Activated CD8-positive, alpha-beta T cell treated with anti-CD3 and anti-CD28 coated beads, Interleukin-2, amount 10 ng/mL, durations not matched to agents 7 days and 5 days (primary cell): ENCODE measurements at places on chromosomes 16 and 17. TPM values are rescaled to one million over a fixed set of nuclear protein-coding genes. Genes with fewer than 3 reads are reported as not detected.

The NGFR gene
- total RNA-seq = not detected

The TMEM186 gene
- total RNA-seq = 11.1 TPM

The DCUN1D3 gene
- 10.7 TPM for total RNA-seq

The CCL3 gene
- 4.2 TPM for total RNA-seq

The LIG3 gene
- 42.2 TPM for total RNA-seq

The CLEC18A gene
- total RNA-seq = 0.95 TPM

The TM4SF5 gene
- total RNA-seq = not detected

The TERB1 gene
- total RNA-seq = not detected

The KRTAP4-3 gene
- total RNA-seq = not detected

The ACBD4 gene
- total RNA-seq = 12.5 TPM

The ABI3 gene
- total RNA-seq = 110 TPM

The SPATA22 gene
- total RNA-seq = not detected

The SLC9A5 gene
- 4.1 TPM for total RNA-seq

The SGSH gene
- total RNA-seq = 6.9 TPM

The NPIPA5 gene
- 4.7 TPM for total RNA-seq

DNA sequence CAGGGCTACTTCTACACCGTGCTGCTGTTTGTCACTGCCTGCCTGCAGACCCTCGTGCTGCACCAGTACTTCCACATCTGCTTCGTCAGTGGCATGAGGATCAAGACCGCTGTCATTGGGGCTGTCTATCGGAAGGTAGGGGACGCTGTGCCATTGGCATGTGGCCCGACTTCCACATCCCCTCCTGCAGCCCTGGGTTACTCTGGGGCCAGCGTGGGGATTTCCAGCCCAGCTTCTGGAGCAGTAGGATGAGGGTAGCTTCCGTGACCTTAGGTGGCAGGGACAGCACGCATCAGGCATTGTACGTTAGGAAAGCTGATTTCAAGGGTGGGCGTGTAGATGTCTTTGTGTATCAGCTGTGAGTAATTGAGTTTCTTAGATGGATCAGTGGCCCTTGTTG, 96.5 kb downstream of the ABCC1 start:
- no peak for DNase-seq
- no peak overlapping the region for H3K4me3 ChIP-seq
- peaks cover 15% of the 10 kb centered on the region for H3K4me1 ChIP-seq
- no peaks in the 10 kb centered on the region for H3K27me3 ChIP-seq
- peak overlapping the region; percentile 60 for H3K27ac ChIP-seq
- peaks cover 65% of the 10 kb centered on the region for H3K36me3 ChIP-seq

GRCh38 chr17:55452139-55452790, 30.6 kb upstream of the MMD start:
- no peak overlapping the region for H3K4me3 ChIP-seq
- H3K36me3 ChIP-seq = no peaks in the 10 kb centered on the region
- peaks cover 16% of the 10 kb centered on the region for H3K27me3 ChIP-seq
- peak overlapping the region; percentile 16 for H3K27ac ChIP-seq
- no peak for DNase-seq

GRCh38 chr17:1958134-1958881, 66.8 kb downstream of the RTN4RL1 start:
- no peak overlapping the region for H3K27ac ChIP-seq
- H3K4me3 ChIP-seq = no peak overlapping the region
- H3K27me3 ChIP-seq = no peaks in the 10 kb centered on the region
- DNase-seq = no peak
- H3K36me3 ChIP-seq = no peaks in the 10 kb centered on the region

DNA sequence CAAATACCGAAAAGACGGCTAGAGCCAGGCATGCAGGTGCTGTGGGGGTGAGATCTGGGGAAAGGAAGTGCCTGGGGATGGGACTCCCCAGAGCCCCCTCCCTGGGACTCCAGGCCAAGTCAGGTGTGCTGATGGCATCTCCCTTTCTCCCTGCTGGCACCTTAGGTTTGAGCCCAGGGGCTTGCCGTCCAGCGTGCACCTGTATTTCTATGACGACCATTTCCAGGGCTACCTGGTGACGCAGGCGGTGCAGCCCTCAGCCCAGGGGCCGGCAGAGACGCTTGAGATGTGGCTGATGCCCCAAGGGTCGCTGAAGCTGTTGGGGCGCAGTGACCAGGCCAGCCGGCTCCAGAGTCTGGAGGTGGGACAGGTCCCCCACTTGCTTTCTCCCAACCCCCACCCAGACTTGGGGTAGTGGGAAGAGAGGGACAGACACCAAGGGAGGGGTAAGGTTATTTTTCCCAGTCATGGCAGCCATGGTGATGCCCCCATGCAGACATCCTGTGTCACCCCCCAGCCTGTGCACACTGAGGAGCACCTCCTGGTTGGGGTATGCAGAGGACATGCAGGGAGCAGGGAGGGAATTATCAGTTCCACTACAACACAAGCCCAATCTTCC, 11.1 kb downstream of the XYLT2 start:
- no peak overlapping the region for H3K4me3 ChIP-seq
- no peak for DNase-seq
- peaks cover 38% of the 10 kb centered on the region for H3K36me3 ChIP-seq
- H3K27me3 ChIP-seq = no peaks in the 10 kb centered on the region
- no peak overlapping the region for H3K27ac ChIP-seq

DNA sequence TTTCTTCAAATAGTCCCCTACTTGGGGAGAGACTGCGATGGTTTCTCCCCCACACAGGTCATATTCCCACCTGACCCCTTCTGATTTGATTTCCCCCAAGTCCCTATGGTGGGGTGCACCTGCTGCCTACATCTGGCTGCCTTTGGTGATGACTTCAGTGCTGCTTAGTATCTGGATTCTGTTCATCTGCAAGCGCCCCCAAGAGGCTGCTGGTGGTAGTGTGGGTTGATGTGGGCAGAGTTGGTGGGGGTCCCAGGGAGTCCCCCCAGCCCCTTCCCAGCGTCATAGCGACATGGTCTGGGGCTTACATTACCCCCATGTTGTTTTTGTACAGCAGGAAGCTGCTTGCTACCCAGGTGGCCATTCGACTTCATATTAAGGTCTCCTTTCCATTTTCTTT, 99.2 kb downstream of the NTN1 start:
- peaks cover 4% of the 10 kb centered on the region for H3K4me1 ChIP-seq
- no peak overlapping the region for H3K27ac ChIP-seq
- H3K4me3 ChIP-seq = no peak overlapping the region
- no peaks in the 10 kb centered on the region for H3K36me3 ChIP-seq
- peak; percentile 24 for DNase-seq

GRCh38 chr17:67493812-67494211, 116.7 kb downstream of the PITPNC1 start:
- H3K4me1 ChIP-seq = peaks cover 34% of the 10 kb centered on the region
- no peak for DNase-seq
- H3K36me3 ChIP-seq = peaks cover 14% of the 10 kb centered on the region
- no peak overlapping the region for H3K4me3 ChIP-seq

GRCh38 chr17:19004421-19005136, at the start of gene FAM83G:
Gene FAM83G, minus strand, starts transcription at chr17:19004764. Its CDS starts 723 bp downstream, at chr17:19004041.
- peaks cover 19% of the 10 kb centered on the region for H3K27me3 ChIP-seq
- H3K36me3 ChIP-seq = no peaks in the 10 kb centered on the region
- peak; percentile 87 for DNase-seq
- H3K4me1 ChIP-seq = peaks cover 23% of the 10 kb centered on the region
- H3K4me3 ChIP-seq = peak within 1 kb of the TSS; percentile 82

- H3K4me1 ChIP-seq = peaks cover 6% of the 10 kb centered on the region
- H3K27me3 ChIP-seq = peaks cover 8% of the 10 kb centered on the region
- no peak overlapping the region for H3K27ac ChIP-seq
- H3K4me3 ChIP-seq = no peak overlapping the region
These were observed 7.1 kb downstream of the CHD9NB start for GRCh38 chr16:53045341-53046220.

- no peak for DNase-seq
- H3K4me3 ChIP-seq = no peak overlapping the region
- no peaks in the 10 kb centered on the region for H3K36me3 ChIP-seq
- peaks cover 2% of the 10 kb centered on the region for H3K27me3 ChIP-seq
- no peak overlapping the region for H3K27ac ChIP-seq
- peaks cover 2% of the 10 kb centered on the region for H3K4me1 ChIP-seq
These were observed 27.6 kb upstream of the RBBP6 start for GRCh38 chr16:24511792-24512191.

GRCh38 chr17:73027130-73027741, 65.3 kb downstream of the SLC39A11 start:
- peaks cover 11% of the 10 kb centered on the region for H3K36me3 ChIP-seq
- H3K4me3 ChIP-seq = no peak overlapping the region
- H3K27ac ChIP-seq = no peak overlapping the region
- H3K4me1 ChIP-seq = peaks cover 3% of the 10 kb centered on the region
- DNase-seq = no peak

DNA sequence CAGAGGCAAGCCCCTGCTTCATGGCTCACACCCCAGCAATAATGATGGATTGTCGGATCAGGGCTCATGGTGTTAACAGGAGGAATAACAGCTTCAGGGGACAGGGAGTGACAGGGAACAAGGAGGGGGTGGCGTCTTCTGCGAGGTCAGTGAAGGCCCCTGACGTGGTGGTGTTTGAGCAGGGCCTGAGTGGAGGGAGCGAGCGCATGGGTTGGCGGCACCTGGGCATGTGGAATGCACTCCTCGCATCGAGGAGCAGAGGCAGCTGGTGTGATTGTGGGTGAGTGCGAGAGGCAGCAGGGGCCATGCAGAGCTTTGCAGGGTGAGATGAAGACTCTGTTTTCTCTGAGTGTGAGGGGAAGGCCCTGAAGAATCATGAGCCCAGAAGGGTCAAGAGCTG, 33.3 kb downstream of the CLUAP1 start:
- H3K27me3 ChIP-seq = no peaks in the 10 kb centered on the region
- no peak overlapping the region for H3K4me3 ChIP-seq
- no peak for DNase-seq
- peaks cover 21% of the 10 kb centered on the region for H3K36me3 ChIP-seq
- peak overlapping the region; percentile 62 for H3K27ac ChIP-seq
- H3K4me1 ChIP-seq = no peaks in the 10 kb centered on the region

GRCh38 chr17:22515599-22515998, 823.3 kb downstream of the KCNJ18 start:
- no peak for DNase-seq
- no peaks in the 10 kb centered on the region for H3K27me3 ChIP-seq
- H3K36me3 ChIP-seq = no peaks in the 10 kb centered on the region
- no peak overlapping the region for H3K4me3 ChIP-seq
- H3K27ac ChIP-seq = no peak overlapping the region
- H3K4me1 ChIP-seq = no peaks in the 10 kb centered on the region

GRCh38 chr17:21474815-21475214, 98.7 kb downstream of the KCNJ12 start:
- peaks cover 2% of the 10 kb centered on the region for H3K36me3 ChIP-seq
- no peaks in the 10 kb centered on the region for H3K4me1 ChIP-seq
- H3K4me3 ChIP-seq = no peak overlapping the region
- peaks cover 16% of the 10 kb centered on the region for H3K27me3 ChIP-seq

GRCh38 chr16:49504626-49505025, 131.0 kb downstream of the C16orf78 start:
- no peak for DNase-seq
- H3K4me1 ChIP-seq = peaks cover 7% of the 10 kb centered on the region
- no peak overlapping the region for H3K4me3 ChIP-seq
- no peaks in the 10 kb centered on the region for H3K36me3 ChIP-seq
- no peak overlapping the region for H3K27ac ChIP-seq

- no peak for DNase-seq
- no peak overlapping the region for H3K27ac ChIP-seq
- no peaks in the 10 kb centered on the region for H3K27me3 ChIP-seq
- peaks cover 1% of the 10 kb centered on the region for H3K36me3 ChIP-seq
- H3K4me1 ChIP-seq = peaks cover 40% of the 10 kb centered on the region
These were observed 93.7 kb downstream of the SDK2 start for GRCh38 chr17:73550556-73550955.

- H3K27ac ChIP-seq = no peak overlapping the region
- no peaks in the 10 kb centered on the region for H3K4me1 ChIP-seq
- no peak for DNase-seq
These were observed 25.9 kb upstream of the SMURF2 start for GRCh38 chr17:64687961-64688360.

DNA sequence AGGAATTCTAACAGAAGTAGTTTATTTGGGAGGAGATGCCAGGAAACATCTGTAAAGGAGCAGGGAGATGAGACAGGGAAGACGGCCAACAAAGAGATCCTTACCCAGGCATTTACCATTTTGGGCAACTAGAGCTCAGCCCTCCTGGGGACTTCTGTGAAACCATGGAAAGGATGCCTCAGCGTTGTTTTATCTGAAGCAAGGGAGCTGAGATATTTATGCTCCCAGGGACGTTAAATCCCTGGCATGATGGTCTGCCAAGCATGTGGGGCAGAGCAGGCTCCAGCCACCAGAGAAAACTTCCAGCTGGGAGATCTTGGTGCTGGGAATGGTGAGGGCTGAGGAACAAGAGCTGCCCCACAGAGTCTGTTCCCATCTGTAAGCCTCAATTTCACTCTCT, 114.8 kb upstream of the FOXF1 start:
- no peak for DNase-seq
- H3K36me3 ChIP-seq = no peaks in the 10 kb centered on the region
- no peak overlapping the region for H3K27ac ChIP-seq
- peaks cover 3% of the 10 kb centered on the region for H3K27me3 ChIP-seq
- H3K4me1 ChIP-seq = no peaks in the 10 kb centered on the region
- no peak overlapping the region for H3K4me3 ChIP-seq

DNA sequence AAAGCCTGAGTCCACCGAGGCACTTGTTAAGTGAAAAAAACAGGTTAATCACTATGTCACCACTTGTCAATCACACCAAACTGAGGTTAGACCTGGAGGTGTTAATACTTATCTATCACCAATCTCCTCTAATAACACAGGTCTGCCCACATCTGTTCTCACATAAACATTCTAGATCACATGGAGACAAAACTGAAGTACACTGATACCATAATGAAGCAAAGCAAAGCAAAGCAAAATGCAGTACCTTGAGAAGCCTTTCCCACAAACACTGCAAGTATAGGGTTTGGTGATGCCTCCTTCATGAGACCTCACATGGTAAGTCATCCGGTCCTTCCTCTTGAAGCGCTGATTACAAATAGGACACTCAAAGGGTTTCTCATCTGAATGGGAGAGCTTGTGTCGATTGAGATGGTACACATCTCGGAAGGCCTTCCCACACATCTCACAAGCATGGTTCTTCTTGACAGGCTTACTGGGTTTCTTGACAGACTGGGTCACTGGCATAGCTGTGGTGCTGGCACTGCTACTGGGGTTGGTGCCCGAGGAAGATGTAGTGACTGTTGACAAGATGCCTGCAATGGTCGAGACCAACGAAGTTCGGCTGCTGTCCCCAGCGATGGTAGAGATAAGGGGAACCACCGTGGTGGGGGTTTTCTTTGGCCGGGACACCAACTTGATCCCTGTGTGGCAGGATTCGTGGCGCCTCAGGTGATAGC, 5.4 kb downstream of the VEZF1 start:
- H3K27me3 ChIP-seq = no peaks in the 10 kb centered on the region
- H3K4me1 ChIP-seq = peaks cover 51% of the 10 kb centered on the region
- H3K36me3 ChIP-seq = peaks cover 63% of the 10 kb centered on the region
- no peak for DNase-seq
- no peak overlapping the region for H3K27ac ChIP-seq

DNA sequence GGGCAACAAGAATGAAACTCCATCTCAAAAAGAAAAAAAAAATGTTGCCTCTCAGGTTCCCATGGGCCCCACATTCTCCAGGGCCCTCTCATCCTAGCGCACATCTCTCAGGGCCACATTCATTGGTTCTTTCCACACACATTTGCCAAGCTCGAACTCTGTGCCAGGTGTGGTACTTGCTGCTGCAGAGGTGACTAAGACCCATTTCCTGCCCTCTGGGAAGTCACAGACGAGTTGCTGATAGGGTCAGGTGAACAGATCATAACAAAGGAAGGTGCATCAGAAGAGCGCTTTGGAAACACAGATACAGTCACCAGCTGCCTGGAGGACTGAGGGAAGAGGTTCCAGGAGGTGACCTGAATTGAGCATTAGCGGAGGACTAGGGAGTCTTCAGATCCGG, 1.0 kb downstream of the GSDMA start:
- no peaks in the 10 kb centered on the region for H3K36me3 ChIP-seq
- H3K4me1 ChIP-seq = peaks cover 29% of the 10 kb centered on the region
- no peak overlapping the region for H3K4me3 ChIP-seq
- peak overlapping the region; percentile 41 for H3K27ac ChIP-seq
- H3K27me3 ChIP-seq = peaks cover 8% of the 10 kb centered on the region
- DNase-seq = peak; percentile 40
